ENCODE measurements at places on chromosomes 2 and 18. TPM values are rescaled to one million over a fixed set of nuclear protein-coding genes. Genes with fewer than 3 reads are reported as not detected.
A peak's percentile ranks its signal among the peaks of the same experiment; 100 is the strongest.

Gene IL1RL2
- 0.25 TPM for total RNA-seq

Gene PLB1
- total RNA-seq: 1.4 TPM

Gene CYRIA
- total RNA-seq: 0.14 TPM

Gene SERPINB12
- total RNA-seq: not detected

Gene CGREF1
- 9.8 TPM for total RNA-seq

Gene ITGB6
- total RNA-seq: not detected

Gene CLEC4F
- not detected for total RNA-seq

Gene MFSD2B
- 0.37 TPM for total RNA-seq

Gene DPP10
- not detected for total RNA-seq

Gene HRH4
- not detected for total RNA-seq

Gene CPSF3
- 85.6 TPM for total RNA-seq

Gene STARD6
- total RNA-seq: not detected

Gene ZEB2
- total RNA-seq: 9.0 TPM

- DNase-seq: no peak
These were observed 91.4 kb upstream of the OTOS start for GRCh38 chr2:240231838-240232244.

DNA sequence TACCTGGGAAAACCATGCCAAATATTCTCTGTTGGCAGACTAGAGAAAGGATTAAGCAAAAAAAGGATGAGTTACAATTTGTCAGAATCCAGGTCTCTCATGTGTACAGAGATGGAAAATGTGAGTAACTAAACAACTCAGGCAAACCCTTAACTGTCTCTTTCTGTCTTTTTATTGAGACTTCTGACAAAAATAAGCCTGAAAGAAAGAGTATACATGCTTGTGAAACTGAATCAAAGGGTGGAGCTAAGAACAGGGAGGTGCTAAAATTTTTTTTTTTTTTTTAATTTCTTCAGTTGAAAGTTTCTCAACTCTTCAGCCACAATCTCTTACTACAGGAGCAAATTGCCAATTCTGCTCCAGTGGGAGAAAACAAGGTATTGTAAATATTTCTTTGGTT is at the start of gene SERPINB10:
TSS of gene SERPINB10 (plus strand) at position 295 of the 400 bp plus-strand sequence. CDS start 7,553 bp downstream, outside the sequence.
- DNase-seq: no peak

GRCh38 chr2:9027884-9028283 is 24.4 kb upstream of the MBOAT2 start:
- DNase-seq: no peak

- peak; percentile 9 for DNase-seq
These were observed 22.8 kb downstream of the TTLL4 start for GRCh38 chr2:218733171-218734021.

DNA sequence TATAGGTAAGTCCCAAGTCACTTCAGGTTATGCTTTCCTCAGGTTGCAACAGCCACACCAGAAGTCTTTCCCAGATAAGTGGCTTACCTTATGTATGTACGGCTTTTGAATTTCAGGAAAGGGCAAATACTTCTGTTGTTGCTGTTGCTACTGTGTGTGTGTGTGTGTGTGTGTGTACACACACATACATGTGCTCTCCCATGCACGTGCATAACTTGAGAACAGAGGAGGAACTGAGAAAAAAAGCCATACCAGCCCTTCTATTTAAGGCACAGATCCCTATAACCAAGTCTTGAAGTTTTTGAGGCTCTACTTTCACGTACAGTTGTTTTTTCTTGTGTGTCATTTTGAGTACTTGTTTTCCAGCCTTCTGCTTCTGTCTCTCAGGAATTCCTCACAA is 62.4 kb downstream of the WDPCP start:
- no peak for DNase-seq

- no peak for DNase-seq
These were observed 21.3 kb downstream of the NCAPH start for GRCh38 chr2:96356889-96357288.

DNA sequence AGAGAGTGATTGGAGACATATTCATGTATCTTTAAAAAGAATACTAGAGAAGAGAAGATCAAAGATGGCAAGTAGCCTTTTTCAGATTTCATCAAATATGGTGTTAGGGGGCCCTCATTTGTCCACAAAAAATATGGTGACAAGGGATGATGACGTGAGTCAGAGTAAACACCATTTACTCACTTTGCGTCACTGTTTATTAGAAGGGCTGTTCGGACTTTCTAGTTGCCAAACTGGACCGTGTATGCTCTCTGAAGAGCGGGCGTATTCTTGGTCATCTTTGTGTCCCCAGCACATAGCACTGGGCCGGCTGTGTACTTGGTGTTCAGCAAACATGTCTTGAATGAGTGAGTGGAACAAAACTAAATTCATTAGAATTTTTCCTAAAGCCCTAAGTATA is 37.5 kb downstream of the TTC39C start:
- no peak for DNase-seq

- no peak for DNase-seq
These were observed 19.7 kb downstream of the FIGN start for GRCh38 chr2:163716101-163716500.

GRCh38 chr2:84320940-84321339 is 138.1 kb downstream of the SUCLG1 start:
- DNase-seq: no peak

GRCh38 chr2:232534940-232535651 is 4.4 kb upstream of the CHRNG start:
- no peak for DNase-seq

- no peak for DNase-seq
These were observed 44.1 kb downstream of the SCN2A start for GRCh38 chr2:165283342-165283741.

DNA sequence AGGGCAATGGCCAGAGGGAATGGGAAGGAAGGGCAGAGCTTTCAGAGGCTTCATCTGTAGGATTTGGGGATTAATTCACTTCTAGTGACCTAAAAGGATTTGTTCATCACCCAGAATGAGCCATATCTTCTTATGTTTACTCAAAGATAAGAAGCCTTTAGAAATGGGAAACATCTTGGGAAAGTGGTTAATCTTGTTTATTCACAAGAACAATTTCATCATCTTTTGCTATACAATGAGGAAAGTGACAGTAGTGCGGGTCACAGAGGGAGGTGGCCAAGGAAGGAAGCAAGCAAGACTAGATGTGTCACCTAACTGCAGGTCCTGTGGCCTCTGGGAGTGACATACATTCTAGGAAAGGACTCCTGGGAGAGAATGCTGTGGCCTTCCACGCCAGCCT is 140.4 kb upstream of the ALPP start:
- DNase-seq: no peak

GRCh38 chr2:172168917-172169346 is 66.2 kb upstream of the DLX2 start:
- no peak for DNase-seq

GRCh38 chr2:167388497-167388896 is 500.2 kb downstream of the XIRP2 start:
- no peak for DNase-seq

DNA sequence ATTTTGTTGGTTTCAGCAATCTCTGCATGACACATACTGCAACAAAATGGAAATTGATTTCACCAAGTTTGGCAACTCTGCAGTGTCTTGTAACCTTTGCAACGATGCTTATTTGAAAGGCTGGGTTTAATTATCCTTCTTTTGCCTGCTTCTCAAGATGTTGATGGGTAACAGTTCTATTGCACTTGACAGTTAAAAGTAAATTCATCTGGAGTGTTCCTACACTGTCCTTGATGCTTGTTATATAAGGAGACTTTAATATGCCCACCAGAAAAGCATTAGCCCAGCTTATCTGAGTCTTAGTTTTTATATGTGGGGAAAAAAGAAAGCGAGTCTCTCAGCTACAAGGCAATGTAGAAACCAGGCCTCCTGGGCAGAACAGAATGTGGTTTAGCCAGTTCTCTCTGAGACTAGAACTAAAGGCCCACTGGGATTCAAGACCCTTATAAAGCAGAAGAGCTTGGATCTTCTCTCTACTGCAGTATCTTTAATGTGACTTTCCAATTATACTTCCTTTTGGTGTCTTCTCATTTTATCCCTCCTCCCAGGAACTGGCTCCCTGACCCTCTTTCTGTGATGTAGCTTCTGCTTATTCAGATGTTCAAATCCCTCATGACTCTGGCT is 106.8 kb upstream of the LYPD6 start:
- no peak for DNase-seq

- peak; percentile 6 for DNase-seq
These were observed 83.9 kb downstream of the PDK1 start for GRCh38 chr2:172639823-172640222.

- DNase-seq: no peak
These were observed 18.9 kb downstream of the FAM178B start for GRCh38 chr2:96967436-96967835.

- no peak for DNase-seq
These were observed at the start of gene ALPI for GRCh38 chr2:232455426-232456255. Gene ALPI (plus strand): TSS chr2:232456153. CDS start chr2:232456200, 47 bp downstream.

- DNase-seq: no peak
These were observed 430.0 kb upstream of the TNP1 start for GRCh38 chr2:217289907-217290280.

DNA sequence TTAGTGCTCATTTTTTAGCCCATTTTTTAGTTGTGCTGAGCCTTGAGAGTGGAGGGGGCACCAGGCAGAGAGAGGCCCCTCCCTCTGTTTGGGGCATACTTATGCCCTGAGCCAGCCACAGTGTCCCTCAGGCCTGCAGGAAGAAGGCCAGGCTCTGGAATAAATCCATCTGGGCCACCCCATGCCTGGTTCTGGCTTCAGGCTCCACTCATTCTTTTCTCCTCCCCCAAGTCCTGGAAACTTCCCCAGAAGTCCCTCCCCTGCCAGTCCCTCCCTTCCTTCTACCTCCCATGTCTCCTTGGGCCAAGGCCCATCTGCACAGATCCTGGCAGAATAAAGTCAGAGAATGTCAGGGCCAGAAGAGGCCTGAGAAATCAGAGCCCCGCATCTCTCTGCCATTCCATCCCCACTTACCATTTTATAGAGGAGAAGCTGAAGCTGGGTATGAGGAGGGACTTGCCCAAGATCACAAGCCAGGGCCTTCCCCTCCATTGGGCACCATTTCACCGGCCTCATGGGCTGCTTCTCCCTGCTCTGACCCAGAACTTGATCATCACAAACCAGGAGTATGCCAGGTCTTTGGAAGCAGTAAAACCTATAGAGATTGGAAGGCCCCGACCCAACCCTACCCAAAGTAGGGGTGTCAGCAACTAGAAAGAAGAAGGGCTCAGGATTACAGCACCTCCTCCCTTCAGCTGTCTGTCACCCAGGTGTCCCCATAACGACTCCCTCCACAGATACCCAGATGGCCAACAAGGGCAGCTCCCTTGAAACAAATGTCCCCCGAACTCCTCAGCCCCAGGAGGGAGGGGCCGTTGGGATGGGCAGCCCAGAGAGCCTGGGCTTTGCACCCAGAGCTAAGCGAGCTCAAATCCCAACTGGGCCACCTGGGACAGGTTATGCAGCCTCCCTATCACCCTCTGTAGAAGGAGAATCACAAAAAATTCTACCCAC is 108.4 kb downstream of the POLR1A start:
- no peak for DNase-seq

DNA sequence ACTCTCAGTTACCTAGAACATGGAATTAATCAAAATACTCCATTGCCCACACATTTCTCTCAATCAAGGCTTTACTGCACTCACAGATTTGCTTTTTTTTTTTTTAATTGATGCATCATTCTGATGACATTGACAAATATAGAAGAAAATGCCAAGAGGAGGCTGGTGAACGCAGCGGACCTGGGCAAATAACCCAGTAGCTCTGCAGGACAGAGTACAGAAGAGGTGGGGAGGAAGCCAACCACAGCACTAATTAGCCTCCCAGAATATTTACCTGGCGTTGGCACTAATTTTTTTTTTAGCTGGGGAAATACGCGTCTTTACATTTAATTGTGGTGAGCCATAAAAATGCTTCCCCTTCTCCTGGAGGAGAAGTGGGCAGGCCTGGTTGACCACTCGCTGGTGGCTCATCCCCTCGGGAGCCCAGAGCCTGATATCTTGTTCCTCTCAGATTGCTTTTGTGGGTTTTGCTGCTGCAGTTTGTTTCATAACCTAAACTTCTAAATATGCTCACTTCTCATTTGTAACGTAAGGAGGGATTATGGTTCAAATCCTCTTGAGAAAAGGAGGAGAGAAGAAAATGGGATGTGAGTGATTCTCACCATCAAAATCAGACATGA is 165.8 kb upstream of the EPB41L3 start:
- no peak for DNase-seq

DNA sequence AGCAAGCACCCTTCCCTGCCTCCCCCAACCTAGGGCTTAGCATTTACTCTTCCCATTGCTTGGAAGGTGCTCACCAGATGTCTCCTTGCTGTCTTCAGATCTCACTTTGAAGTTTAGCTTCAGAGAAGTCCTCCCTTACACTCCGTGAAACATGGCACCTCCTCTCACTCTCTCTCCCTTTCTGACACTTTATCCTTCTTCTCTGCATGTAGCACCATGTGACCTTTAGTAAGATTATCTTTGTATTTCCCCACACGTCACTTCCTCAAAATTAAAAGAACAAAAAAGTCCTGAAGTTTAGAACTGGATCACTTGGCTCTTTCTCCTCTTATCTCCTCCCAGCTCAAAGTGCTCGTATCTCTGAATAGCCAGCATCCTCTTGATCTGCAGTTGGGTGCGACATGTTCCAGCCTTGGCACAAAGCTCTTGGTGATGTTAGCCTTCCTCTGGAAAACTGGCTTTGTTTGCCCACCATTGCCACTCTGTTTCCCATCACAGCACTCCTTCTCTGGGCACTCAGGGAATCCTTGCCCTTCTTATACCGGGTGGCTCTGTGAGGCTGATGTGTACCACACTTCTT is 40.6 kb upstream of the EPAS1 start:
- no peak for DNase-seq

- DNase-seq: no peak
These were observed 215.3 kb downstream of the ZFP36L2 start for GRCh38 chr2:43011158-43011491.

DNA sequence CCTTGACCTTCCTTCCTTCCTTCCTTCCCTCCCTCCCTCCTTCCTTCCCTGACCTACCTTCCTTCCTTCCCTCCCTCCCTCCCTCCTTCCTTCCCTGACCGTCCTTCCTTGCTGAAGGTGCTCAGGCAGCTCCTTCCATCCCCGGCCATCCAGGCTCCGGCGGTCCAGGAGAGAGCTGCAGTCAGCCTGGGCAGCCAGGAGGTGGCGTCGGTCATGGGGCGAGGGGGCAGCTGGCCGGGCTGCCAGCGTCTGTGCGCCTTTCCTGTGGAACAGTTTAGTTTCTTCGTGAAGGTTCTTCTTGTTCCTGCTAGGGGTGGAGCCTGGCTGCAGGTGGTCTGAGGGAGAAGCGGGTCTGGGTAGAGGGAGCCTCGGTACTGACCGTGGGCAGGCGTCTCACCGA is 15.7 kb downstream of the GPR35 start:
- peak; percentile 51 for DNase-seq

- DNase-seq: peak; percentile 5
These were observed 76.3 kb upstream of the MGAT4A start for GRCh38 chr2:98807221-98807620.

DNA sequence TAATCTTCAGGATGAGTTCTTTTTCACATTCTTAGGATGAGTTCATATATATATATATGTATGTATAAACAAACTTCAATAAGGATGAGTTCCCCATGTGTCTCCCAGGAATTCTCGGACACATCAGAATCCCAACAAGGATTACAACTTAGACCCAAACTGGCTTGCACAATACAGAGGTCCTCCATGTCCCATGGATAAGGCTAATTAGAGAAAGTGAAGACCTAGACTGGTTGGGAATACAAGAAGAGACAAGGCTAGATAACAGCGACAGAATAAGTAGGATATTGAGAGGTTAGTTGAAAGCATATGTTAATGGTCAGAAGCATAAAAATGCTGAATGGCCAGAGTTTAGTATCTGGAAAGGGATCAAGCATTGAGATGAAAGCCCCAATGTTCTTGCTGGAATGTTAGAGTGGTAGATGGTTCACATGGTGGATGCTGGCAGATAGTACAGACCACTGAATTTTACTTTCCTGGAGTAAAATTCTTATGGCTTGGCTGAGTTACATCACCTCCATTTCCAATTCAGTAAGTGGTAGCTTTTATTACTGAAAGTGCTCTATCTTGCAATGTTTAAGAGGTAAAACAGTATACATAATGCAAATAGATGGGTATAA is 154.9 kb upstream of the EPHA4 start:
- no peak for DNase-seq

Measured in activated naive CD8-positive, alpha-beta T cell treated with anti-CD3 and anti-CD28 coated beads for 36 hours (primary cell).